Heart right ventricle (tissue), 16 donors: ENCODE measurements at places on chromosomes 11 and 22. TPM values are rescaled to one million over a fixed set of nuclear protein-coding genes. Genes with fewer than 3 reads are reported as not detected.

The EFCAB6 gene
- total RNA-seq = 1.0 TPM

DNA sequence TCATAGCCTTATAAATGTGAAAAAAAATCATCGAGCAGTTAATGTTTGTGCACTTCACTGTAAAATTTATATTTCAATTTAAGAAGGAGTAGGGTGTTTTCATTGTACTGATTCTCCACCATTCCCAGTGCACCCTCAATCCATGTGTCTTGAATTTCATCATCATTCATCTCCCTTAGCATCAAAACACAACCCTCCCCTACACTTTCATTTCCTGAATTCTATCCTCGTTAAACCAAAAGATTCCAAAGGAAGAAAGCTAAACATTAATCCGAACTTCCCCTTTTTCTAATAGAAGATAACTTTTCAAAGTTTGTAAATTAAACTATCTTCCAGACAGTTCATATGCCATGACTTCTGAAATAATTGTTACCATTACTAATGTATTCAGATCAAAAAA, 34.1 kb upstream of the OR8B8 start:
- no peak for DNase-seq

DNA sequence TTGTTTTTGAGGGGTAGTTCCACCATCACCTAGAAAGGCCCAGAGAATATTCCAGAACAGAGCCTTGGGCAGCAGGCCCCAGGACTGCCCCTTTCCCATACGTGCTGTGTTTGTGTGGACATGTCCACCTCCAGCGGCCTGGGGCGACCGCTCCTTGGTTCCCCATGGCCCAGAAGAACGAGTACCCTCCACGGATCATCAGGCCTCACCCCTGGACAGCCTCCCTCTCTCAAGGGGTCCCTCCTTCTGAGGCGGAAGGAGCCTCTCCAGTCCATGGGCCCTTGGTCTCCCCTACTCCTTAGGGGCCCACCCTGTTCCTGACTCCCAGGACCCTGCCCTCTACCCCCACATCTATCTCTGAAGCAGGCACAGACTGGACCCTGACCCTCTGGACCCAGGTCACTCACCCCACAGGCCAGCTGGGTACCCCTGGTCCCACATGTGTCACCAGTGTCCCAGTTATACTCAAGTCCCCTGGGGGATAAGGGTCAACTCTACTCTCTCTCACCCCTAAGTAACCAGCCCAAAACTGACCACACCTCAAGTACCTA, 32.6 kb downstream of the IGLL5 start:
- no peak for DNase-seq

DNA sequence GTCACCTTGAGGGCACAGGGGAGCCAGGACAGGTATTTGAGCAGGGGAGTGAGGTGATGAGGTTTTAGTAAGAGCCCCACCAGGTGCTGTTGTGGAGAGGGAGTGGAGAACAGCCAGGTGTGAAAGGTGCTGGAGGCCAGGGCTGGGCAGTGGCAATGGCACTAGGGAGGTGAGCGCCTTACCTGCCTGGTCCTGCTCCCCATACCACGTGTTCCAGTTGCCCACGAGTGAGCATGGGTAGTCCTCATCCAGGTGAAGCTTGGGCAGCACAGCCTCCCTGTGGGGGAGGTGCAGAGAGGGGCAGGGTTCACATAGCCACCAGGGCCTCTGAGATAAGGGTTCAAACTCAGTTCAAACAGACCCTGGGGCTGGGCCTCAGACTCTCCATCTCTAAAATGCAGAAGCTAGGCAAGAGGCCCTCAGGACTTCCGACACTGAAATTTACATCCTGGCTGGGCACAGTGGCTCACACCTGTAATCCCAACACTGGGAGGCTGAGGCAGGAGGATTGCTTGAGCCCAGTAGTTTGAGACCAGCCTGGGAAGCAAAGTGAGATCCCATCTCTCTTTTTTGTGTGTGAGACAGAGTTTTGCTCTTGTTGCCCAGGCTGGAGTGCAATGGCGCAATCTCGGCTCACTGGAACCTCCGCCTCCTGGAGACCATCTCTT, 11.8 kb downstream of the NIPSNAP1 start:
- no peak for DNase-seq

DNA sequence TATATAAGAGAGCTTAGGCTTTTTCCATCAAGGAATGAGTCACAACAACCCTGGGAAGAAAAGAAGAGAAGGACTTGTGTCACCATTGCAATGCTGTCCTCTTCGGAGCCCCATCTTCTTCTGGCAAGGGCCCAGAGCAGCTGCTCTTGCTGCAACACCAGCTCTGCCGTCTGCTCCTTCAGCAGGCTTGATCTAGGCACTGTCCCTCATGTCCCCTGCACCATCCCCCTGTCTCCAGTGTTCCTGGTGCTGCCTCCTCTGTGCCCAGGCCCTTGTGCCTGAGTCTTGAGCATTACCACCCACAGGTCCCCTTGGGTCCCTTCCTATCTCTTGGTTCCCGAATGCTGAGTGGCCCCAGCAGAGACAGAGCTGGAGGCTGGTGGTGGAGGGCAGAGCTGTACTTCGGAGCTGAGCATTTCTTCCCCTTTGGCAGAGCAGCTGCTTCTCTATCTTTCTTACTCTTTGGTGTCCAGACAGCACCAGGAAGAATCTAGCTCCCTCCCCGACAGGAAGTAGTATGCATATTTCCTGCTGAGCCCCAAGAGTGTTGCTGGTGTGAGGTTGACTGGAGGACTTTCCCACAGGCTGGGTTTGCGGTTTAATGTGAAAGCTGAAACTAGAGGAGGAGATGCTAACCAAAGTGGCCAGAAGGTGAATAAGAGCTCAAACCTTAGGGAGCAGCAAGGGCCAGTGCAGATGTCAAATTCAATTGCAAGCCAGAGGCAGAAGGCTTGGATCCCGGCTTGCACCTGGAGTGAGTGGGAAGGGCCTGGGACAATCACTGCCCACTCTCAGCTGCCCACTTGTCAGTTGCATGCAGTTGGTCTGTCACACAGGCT, 27.8 kb downstream of the WEE1 start:
- no peak for DNase-seq

The PLAAT3 gene
- total RNA-seq = 152 TPM
